ENCODE measurements at places on chromosomes 12 and 14.

GRCh38 chr14:33567731-33568130, 383.1 kb downstream of the EGLN3 start:
- DNase-seq: no peak

DNA sequence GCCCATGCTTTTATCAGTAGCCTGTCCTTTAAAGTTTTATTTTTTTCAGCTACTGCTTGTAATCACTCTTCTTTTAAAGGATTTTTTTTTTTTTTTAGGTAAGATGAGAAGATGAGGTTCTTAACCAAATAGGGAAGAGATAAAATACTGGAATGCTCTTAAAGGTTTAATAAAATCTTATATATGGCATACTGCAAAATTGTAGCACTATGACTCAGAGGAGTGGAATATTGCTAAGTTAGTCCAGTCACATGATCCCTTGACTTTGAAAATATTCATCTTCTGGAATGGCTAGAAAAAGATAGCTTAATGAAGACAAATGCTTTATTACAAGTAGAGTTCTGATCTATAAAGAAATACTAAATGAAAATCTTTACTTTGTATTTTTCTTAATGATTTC, 116.6 kb downstream of the NAV3 start:
- DNase-seq: no peak

DNA sequence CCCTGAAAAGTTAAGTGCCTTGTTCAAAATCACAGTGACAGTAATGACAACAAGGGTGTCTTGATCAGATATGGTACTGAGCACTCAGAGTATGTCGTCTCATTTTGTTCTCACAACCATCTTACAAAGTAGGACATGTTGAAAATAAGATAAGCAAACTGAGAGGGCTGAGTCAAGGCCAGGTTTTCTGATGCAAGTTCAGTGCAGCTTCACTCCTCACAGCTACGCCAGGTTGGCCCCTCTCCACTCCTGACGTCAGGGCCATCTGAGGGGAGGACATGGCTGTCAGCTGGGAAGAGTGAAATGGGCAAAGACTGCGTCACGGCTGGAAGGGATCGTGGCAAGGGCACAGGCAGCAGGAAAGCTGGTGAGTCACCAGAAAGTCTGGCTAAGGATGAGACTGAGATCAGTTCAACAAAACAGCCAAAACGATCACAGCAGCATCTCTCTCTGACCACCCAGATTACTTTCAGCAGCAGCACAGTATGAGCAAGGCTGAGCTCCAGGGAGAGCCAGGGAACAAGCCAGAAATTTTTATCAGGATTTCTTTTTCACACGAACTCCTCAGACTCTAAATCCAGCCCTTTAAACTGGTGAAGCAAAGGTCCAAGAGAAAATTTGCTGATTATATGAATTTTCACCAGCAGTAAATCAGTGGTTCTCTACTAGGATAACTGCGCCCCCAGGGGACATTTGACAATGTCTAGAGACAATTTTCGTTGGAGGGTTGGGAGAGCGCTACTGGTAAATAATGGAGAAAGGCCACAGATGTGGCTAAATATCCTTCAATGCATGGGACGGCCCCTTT, 297.9 kb upstream of the AMIGO2 start:
- DNase-seq: peak; percentile 88

DNA sequence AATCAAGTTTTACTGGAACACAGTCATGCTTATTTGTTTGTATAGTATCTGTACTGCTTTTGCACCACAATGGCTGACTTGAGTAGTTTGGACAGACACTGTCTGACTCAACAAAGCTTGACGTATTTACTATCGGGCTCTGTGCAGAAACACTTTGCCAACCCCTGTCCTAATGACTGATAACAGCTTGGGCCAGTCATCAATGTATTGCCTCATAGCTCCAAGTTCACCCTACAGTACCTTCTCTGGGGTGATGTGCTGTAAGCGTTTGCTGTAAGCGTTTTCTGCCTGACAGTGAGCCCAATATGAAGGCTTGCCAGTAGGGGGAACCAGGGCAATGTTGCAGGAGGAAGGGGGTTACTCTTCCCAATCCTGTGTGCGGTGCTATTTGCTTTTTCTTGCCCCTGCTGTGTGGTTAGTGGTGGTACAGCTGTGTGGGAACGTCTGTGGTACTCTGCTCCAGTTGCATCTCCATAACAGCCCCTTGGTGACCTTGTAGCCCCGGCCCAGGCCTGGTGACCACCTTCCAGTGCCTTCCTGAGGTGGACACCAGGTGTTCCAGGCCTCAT, 5.4 kb upstream of the CCDC177 start:
- DNase-seq: peak; percentile 98

- DNase-seq: peak; percentile 26
These were observed 43.2 kb downstream of the PLEKHG7 start for GRCh38 chr12:92745856-92746550.

GRCh38 chr12:63228853-63229252, 77.9 kb upstream of the AVPR1A start:
- DNase-seq: no peak

DNA sequence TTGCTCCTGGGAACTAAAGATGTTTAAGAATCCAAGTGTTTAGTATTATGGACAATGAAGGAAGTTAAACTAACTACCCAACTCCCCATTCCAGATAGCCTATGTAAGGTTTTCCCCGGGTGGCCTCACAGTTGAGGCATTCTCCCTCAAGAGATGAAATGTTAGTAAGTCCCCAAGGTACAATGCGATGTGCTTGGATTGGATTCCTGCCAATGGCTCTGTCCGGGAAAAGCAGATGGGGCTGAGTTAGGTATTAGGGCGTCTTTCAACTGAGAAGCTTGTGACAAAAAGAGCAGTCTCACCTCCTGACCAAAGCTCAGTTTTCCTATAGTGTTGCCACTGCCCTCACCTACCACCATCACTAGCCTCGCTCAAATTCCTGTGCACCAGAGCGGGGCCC, 64.8 kb upstream of the E2F7 start:
- no peak for DNase-seq

DNA sequence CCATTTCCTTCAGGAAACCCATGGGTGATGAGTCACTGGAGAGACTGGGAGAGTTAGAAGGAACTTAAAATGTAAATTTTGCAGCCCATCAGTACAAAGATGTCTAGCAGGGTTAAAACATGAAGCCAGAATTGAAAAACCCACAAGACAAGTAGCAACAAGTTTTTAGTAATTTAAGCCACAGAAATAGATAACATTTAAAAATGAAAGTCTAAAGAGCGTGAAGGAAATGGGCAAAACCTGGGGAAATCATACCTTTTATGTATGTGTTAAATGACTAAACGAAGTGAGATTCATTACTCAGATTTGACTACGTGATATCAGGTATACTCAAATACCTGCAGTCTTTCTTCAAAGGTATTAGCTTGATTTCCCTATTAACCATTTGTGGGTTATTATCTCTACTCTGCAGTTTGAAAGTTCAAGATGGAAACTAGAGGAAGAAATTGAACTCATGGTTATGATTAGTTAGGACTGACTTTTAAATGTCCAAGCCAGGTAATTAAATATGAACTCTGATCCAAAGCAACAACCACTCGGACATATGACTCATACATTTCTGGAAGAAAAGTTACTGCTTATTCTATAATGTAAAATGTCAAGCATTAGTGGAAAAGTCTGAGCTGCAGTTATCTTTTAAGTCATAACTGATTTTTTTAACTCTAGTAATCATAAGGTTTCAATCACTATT, 84.1 kb downstream of the ITPR2 start:
- DNase-seq: no peak

GRCh38 chr12:19186722-19187661, 57.5 kb downstream of the PLEKHA5 start:
- DNase-seq: no peak

GRCh38 chr12:32002848-32003493, 43.8 kb downstream of the RESF1 start:
- DNase-seq: no peak

DNA sequence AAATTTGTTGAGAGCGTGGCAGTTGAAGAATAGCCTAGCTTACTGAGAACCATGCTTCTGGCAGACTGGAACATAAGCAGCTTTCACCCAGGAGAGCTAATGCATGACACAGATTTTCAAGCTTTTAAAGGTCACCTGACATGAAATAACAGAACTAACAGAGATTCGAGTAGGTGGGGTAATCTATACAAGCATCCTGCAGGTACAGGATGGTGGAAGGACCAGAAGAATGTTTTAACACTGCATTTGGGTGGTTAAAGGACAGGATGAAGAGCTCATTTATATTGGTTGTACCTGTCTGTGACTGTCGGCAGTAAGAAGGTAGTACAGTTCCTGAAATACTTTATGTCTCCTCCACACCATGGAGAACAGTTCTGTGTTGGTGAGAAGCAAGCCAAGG, 8.9 kb downstream of the PELI2 start:
- no peak for DNase-seq

DNA sequence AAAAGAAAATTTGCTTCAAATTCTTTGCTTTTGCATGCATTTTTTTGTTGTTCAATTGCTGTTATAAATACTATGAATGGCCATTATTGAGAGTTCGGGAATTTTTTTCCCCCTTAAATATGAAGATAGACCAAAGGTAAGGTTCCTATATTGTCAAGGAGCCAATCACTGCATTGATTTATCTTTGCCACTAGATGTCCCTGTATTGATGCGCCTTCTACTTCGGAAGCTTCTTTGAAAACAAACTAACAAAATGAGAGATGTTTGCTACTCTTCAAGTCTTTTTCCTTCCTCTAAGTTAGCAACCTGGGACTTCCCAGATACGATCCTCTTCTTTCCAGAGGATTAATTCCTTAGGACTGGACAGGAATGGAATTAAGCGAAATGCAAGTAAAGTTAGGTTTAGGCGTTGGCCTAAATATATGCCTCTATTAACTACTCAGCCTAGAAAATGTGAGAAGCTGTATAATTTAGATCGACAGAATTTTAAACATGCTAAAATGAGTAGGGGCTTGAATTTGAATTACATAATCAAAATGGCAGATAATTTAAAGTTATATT, 318.1 kb downstream of the AEBP2 start:
- no peak for DNase-seq

DNA sequence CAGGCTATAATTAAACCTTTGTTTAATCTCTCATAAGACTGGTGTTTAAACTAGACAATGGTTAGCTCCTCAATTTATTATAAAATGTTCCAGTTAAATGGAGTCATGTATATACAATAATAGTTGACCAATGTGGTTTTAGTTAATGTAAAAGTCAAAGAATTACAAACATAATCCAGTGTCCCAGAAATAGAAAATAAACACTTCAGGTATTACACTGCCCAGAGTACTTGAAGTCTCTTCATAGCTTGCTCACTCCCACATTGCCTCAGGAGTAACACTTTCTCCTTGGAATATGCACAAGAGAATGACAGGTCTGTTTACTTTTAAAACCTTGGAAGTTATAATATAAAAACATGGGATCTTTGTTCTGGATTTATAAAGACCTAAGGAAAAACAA, 60.5 kb downstream of the SLC38A1 start:
- no peak for DNase-seq

GRCh38 chr12:63915105-63915800, 70.8 kb downstream of the SRGAP1 start:
- no peak for DNase-seq

DNA sequence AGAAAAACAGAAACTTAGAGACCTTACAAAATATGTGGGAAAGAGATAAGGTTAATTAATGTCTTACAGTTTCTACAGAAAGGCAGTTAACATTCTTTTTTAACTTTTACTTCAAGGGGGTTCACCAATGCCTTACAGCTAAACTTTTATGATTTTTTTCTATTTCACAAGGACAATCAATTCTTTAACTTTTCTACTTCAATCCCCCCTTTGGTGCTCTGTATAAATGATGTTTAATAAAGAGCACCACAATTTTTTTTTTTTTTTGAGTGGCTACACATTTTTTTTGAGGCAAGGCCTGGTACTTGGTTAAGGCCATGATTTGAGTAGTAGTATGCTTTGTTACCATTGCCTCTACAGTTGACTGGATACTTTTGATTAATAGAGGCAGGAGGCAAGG, 279.6 kb downstream of the PRKD1 start:
- DNase-seq: no peak

- no peak for DNase-seq
These were observed 111.9 kb downstream of the CALM1 start for GRCh38 chr14:90508536-90509254.

- no peak for DNase-seq
These were observed 18.3 kb upstream of the LRP1-AS start for GRCh38 chr12:57165741-57166140.

GRCh38 chr14:60506462-60506984, 2.4 kb upstream of the SIX6 start:
- DNase-seq: no peak

DNA sequence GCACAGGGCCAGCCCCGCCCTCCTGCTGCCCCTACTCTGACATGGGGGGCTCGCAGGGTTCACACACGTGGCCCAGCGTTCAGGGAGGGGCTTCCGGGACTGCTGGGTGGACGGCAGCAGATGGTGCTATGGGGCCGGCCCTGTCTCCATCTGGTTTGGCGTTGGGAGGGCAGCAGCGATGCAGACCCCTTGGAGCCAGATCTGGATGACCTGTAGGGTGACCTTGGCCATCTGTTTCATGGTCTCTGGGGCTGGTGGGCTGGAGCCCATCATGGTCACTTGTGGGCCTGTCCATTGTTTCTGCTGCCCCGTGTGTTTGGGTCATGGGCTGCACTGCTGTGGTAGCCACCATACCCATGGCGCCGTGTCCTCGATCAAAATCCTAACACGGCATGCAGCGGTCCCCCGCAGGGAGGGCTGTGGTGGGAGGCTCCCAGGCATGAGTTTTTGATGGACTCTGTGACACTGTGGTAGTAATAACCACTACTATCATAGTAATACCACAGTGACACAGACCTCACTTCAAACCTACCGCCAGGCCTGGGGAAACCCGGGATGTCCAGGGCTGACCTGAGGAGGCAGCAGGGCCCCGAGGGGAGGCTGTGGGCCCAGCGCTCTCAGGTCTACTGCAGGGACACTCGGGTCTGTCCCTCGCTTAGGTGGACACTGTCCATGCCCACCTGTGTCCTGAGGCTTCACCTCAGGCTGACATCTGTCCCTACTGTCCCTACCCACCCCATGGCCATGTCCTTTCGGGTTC, 359.4 kb downstream of the TMEM121 start:
- no peak for DNase-seq

GRCh38 chr14:102750376-102750775, 26.9 kb upstream of the TRAF3 start:
- DNase-seq: no peak

- DNase-seq: no peak
These were observed 5.1 kb upstream of the DYRK4 start for GRCh38 chr12:4556735-4557530.

GRCh38 chr12:108910336-108910735, 30.4 kb downstream of the DAO start:
- no peak for DNase-seq

GRCh38 chr14:106691601-106692291, 1165.4 kb downstream of the TMEM121 start:
- no peak for DNase-seq

GRCh38 chr14:50607761-50608160, 47.8 kb downstream of the ATL1 start:
- DNase-seq: no peak

DNA sequence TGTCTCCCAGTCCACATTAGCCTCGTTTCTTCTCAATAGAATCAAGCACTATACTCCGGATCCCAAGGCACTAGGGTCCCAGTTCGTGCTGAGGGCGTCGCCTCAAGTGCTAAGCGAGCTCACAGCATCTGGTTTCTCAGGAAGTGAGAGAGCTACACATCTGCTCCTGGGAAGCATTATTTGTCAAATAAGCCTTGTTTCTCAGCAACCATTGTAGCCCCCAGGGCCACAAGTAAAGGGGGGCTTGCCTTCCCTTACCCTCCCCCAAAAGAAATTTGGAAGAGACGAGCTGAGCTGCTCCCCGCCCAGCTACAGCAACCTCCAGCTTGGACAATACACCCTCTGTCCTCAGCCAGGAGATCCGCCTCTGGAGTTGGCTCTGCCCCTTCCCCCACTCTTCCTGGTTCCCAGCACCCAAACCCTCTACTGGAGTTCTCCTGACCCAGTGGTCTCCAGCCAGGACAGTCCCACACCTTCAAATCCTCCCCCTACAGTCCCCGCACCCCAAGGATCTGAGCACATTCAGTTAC, 5.7 kb upstream of the TNS2 start:
- no peak for DNase-seq

Measured in epithelial cell of prostate (primary cell).